WTC11 (cell line): ENCODE measurements at places on chromosomes 6 and 20. TPM values are rescaled to one million over a fixed set of nuclear protein-coding genes. Genes with fewer than 3 reads are reported as not detected.

GRCh38 chr6:128519931-128520435 lies 416 bp downstream of the PTPRK start:
- H3K36me3 ChIP-seq: no peaks in the 10 kb centered on the region
- peaks cover 42% of the 10 kb centered on the region for H3K4me1 ChIP-seq
- H3K27me3 ChIP-seq: peaks cover 5% of the 10 kb centered on the region; the same call in 1 of the 2 replicates

DNA sequence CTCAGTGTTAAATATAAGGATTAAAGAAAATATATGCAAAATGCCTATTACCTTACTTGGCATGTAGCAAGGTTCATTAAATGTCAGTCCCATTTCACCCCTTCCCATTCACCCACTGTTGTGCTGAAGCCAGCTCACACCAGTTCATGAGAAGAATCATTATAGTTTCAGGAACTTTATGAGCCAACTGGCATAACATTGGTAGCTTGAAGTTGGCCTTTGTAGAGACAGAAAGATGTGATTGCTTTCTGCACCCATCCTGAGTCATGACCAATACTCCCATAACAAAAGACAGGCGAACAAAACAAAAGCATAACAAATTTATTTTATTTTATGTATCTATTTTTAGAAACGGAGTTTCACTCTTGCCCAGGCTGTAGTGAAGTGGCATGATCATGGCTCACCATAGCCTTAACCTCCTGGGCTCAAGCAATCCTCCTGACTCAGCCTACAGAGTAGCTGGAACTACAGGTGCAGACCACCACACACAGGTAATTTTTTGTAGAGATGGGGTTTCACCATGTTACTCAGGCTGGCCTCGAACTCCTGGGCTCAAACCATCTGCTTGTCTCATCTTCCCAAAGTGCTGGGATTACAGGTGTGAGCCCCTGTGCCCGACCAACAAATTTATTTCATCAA lies 17.6 kb upstream of the IER3 start:
- H3K36me3 ChIP-seq: peaks cover 4% of the 10 kb centered on the region; the same call in 1 of the 2 replicates
- no peak for DNase-seq
- peak overlapping the region; percentile 79; the same call in 1 of the 2 replicates for H3K27ac ChIP-seq
- peaks cover 52% of the 10 kb centered on the region for H3K4me1 ChIP-seq
- no peak overlapping the region for H3K4me3 ChIP-seq

DNA sequence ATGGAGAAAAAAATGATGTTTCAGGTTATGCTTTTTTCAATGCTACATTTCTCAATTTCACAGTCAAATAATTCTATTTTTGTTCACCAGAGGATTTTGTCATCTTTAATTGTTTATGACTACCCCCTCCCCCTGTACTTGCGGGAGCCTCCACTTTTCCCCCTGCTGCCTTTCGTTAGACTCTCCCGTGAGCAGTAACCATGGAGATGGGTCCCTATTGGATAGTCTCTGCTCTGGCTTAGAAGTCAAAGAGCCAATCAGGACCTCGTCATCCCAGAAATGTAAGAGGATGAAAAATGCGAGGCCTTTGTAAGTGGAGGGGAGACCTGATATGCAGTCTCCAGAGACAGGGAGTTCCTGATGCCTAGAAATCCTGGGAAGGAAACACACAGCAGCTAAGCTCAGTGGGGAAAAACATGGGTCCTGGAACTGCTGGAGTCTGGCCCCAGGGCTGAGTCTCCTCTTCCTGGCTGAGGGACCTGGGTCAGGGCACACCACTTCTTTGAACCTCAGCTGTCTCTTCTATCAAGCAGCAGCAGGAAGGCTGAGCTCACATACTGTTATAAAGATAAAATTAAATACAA lies 298.7 kb downstream of the TSHZ2 start:
- H3K36me3 ChIP-seq: no peaks in the 10 kb centered on the region
- H3K4me3 ChIP-seq: no peak overlapping the region
- no peak overlapping the region for H3K27ac ChIP-seq
- H3K4me1 ChIP-seq: peaks cover 3% of the 10 kb centered on the region
- H3K27me3 ChIP-seq: no peaks in the 10 kb centered on the region

- no peak for DNase-seq
- H3K36me3 ChIP-seq: no peaks in the 10 kb centered on the region
- no peak overlapping the region for H3K27ac ChIP-seq
- no peak overlapping the region for H3K4me3 ChIP-seq
- H3K4me1 ChIP-seq: peaks cover 11% of the 10 kb centered on the region
These were observed 11.0 kb downstream of the VSX1 start for GRCh38 chr20:25070821-25071473.

GRCh38 chr20:62019881-62020492 lies 45.7 kb downstream of the TAF4 start:
- DNase-seq: no peak
- no peak overlapping the region for H3K4me3 ChIP-seq
- H3K4me1 ChIP-seq: peaks cover 19% of the 10 kb centered on the region
- H3K27me3 ChIP-seq: no peaks in the 10 kb centered on the region

- no peak overlapping the region for H3K4me3 ChIP-seq
- H3K36me3 ChIP-seq: no peaks in the 10 kb centered on the region
- no peaks in the 10 kb centered on the region for H3K27me3 ChIP-seq
- no peak overlapping the region for H3K27ac ChIP-seq
These were observed 198.6 kb downstream of the BACH2 start for GRCh38 chr6:90098001-90098531.

Gene TRIM31
- total RNA-seq: 0.11 to 0.16 TPM (median 0.13 TPM) in 3 replicates

Gene RUNX2
- 0.28 to 0.55 TPM (median 0.53 TPM) in 3 replicates for total RNA-seq

DNA sequence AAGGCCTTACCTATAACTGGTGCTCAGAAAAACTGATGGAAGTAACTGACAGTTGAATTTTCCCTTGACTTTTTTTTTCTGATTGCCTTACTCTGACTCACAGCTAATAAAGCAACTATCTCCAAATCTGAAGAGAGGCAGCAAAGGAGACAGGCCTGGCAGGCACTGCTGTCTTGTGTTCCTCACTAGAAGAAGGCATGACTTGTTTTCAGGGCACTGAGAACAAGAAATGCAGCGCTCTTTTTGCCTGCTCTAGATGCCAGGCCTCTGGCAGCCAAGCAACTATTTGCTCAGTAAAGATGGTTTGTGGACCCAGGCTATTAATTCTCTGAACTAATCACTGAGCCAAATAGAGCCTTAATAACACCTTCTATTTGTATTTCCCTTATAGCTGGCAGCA lies 155.1 kb downstream of the PRDM13 start:
- H3K27me3 ChIP-seq: no peaks in the 10 kb centered on the region
- H3K4me1 ChIP-seq: no peaks in the 10 kb centered on the region
- no peak overlapping the region for H3K4me3 ChIP-seq
- no peaks in the 10 kb centered on the region for H3K36me3 ChIP-seq

GRCh38 chr6:157086632-157087031 lies 236.7 kb downstream of the TMEM242 start:
- no peak overlapping the region for H3K4me3 ChIP-seq
- H3K27me3 ChIP-seq: no peaks in the 10 kb centered on the region
- no peak for DNase-seq
- H3K27ac ChIP-seq: 0 out of 2 replicates have a peak overlapping the region, but pooled peaks have one; percentile 11
- peaks cover 50% of the 10 kb centered on the region for H3K4me1 ChIP-seq
- no peaks in the 10 kb centered on the region for H3K36me3 ChIP-seq

Gene MAP7
- total RNA-seq: 56.6 to 60.5 TPM (median 59.1 TPM) in 3 replicates

GRCh38 chr20:57425150-57426013 lies 34.2 kb downstream of the RBM38 start:
- H3K4me3 ChIP-seq: no peak overlapping the region
- H3K36me3 ChIP-seq: no peaks in the 10 kb centered on the region
- H3K27me3 ChIP-seq: peaks cover 2% of the 10 kb centered on the region; the same call in 1 of the 2 replicates
- H3K27ac ChIP-seq: peak overlapping the region; percentile 65; the same call in 1 of the 2 replicates
- no peak for DNase-seq

Gene BIRC7
- 0.17 to 0.23 TPM in 2 of 3 replicates, not detected in the other for total RNA-seq

DNA sequence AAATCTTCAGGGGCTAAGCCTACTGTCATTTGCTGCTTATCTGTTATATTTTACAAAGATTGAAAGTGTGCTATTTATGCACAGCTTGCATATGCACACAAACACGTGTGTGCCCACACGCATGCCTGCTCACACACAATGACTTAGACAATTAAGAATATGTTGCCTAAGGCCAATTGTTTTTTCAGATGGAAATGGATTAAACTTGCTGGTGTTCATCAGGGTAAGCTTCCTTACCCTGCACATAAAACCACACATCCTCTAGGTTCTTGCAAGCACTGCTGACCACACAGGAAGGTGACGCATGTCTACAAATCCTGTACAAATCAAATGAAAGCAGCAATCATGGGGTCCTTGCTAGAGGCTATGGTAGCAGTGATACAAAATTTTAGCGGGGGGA lies 58.4 kb downstream of the GJA10 start:
- no peak overlapping the region for H3K4me3 ChIP-seq
- H3K4me1 ChIP-seq: peaks cover 6% of the 10 kb centered on the region
- DNase-seq: no peak
- H3K27ac ChIP-seq: no peak overlapping the region

Gene SMIM28
- total RNA-seq: not detected in 3 replicates

DNA sequence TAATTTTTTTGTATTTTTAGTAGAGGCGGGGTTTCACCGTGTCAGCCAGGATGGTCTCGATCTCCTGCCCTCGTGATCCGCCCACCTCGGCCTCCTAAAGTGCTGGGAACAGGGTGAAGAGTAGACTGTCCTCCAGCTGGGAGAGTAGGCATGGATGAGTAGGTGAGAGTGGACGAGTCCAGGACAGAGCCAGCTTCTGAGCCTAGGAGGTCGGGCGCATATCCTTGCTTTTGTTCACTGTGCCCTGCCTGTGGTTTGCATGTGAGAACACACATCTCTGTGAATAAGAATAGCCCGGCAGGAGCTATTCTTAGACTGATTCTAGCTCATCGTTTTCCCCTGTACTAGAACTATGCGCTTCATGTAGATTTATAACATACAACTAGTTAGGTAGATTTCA lies 78.3 kb downstream of the RPP40 start:
- H3K27ac ChIP-seq: peak overlapping the region; percentile 54; the same call in 1 of the 2 replicates
- no peak overlapping the region for H3K4me3 ChIP-seq
- H3K4me1 ChIP-seq: peaks cover 90% of the 10 kb centered on the region
- peaks cover 6% of the 10 kb centered on the region for H3K36me3 ChIP-seq

Gene CCN6
- total RNA-seq: not detected in 3 replicates

DNA sequence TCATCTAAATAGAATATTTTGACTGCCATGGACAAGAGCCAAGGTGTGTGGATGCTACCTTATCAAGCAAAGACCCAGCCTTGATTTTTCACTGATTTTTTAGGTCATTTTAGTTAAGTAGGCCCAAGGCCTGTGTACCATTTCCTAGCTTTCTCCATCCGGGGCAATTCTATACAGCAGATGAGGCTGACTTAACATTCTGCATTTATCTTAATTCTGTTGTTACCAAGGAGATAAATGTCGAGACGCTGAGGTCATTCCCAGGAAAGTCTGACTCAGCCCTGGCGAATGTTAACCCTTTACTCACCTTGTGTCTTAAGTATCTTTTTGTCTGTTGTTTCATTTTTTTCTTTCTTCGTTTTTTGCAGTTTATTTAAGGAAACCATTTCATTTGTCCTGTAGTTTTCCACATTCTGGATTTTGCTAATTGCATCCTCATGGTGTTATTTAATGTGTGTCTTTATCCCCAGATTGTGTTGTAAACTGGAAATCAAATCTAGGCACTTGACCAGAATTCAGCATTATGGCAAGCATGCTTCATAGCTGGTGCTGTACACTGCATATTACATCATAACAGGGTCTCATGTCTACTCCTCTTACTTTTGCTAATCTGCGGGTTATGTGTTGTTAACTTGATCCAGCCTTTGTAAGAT lies 277.0 kb downstream of the CDKAL1 start:
- peaks cover 8% of the 10 kb centered on the region for H3K36me3 ChIP-seq
- peak; percentile 31 for DNase-seq
- H3K27ac ChIP-seq: peak overlapping the region; percentile 92
- H3K27me3 ChIP-seq: no peaks in the 10 kb centered on the region
- H3K4me1 ChIP-seq: peaks cover 39% of the 10 kb centered on the region
- no peak overlapping the region for H3K4me3 ChIP-seq

Gene PMEPA1
- 29.8 to 40.6 TPM (median 31.0 TPM) in 3 replicates for total RNA-seq

GRCh38 chr20:56689318-56689717 lies 60.2 kb downstream of the TFAP2C start:
- peaks cover 36% of the 10 kb centered on the region for H3K4me1 ChIP-seq
- H3K27me3 ChIP-seq: no peaks in the 10 kb centered on the region; the same call in 1 of the 2 replicates
- H3K27ac ChIP-seq: no peak overlapping the region
- H3K36me3 ChIP-seq: no peaks in the 10 kb centered on the region
- DNase-seq: no peak

- DNase-seq: no peak
- H3K36me3 ChIP-seq: no peaks in the 10 kb centered on the region; the same call in 1 of the 2 replicates
- H3K4me1 ChIP-seq: peaks cover 46% of the 10 kb centered on the region
- H3K27me3 ChIP-seq: no peaks in the 10 kb centered on the region
These were observed 40.4 kb downstream of the TRAM2 start for GRCh38 chr6:52536424-52536916.

- no peak overlapping the region for H3K27ac ChIP-seq
- no peaks in the 10 kb centered on the region for H3K36me3 ChIP-seq
- no peak for DNase-seq
- no peak overlapping the region for H3K4me3 ChIP-seq
- no peaks in the 10 kb centered on the region; the same call in 1 of the 2 replicates for H3K27me3 ChIP-seq
These were observed 67.9 kb downstream of the SGK1 start for GRCh38 chr6:134249759-134250602.

DNA sequence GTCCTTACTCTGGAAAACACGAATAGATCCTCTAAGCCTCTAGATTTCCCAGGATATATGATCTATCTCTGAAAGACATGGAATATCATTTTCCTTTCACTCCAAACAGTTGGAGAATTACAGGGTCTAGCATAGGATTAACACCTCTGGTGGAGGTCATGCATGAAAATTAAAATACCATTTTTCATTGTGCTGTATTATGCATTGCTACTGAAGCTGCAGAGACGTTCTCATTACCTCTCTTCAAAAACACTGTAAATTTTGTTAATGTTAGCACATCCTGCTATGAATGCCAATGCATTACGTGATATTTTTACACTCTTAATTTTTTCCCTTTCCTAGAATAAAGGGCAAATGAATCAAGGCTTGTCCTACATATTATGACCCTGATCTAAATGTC lies 558.6 kb downstream of the TBC1D32 start:
- peaks cover 3% of the 10 kb centered on the region; the same call in 1 of the 2 replicates for H3K4me1 ChIP-seq
- peaks cover 9% of the 10 kb centered on the region for H3K36me3 ChIP-seq
- DNase-seq: no peak
- no peaks in the 10 kb centered on the region for H3K27me3 ChIP-seq
- no peak overlapping the region for H3K4me3 ChIP-seq

DNA sequence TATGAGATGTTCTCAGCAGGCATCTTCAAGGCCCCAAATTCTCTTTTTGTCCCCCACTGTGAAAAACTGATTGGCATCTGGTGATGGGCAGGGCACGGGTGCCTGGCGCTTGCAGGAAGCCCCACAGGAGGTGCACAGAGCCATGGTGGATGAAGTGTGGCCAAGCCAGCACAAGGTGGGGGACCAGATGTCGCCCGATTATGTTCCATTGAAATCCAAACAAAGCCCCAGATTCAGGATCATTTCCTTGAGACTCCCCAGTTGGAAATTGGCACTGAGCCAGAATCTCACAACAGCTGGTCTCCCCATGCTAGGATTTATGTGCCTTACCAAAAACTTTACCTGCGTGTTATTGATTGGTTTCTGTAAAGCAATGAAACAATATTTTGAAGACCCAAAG lies 186.1 kb downstream of the ADAT2 start:
- no peak for DNase-seq

Gene ENPP5
- 9.1 to 10.8 TPM (median 9.3 TPM) in 3 replicates for total RNA-seq

- no peaks in the 10 kb centered on the region for H3K27me3 ChIP-seq
- no peak for DNase-seq
- no peak overlapping the region for H3K27ac ChIP-seq
- H3K36me3 ChIP-seq: no peaks in the 10 kb centered on the region
These were observed 44.7 kb upstream of the PCMTD2 start for GRCh38 chr20:64210656-64211369.
